ENCODE measurements at places on chromosomes 4 and X.

DNA sequence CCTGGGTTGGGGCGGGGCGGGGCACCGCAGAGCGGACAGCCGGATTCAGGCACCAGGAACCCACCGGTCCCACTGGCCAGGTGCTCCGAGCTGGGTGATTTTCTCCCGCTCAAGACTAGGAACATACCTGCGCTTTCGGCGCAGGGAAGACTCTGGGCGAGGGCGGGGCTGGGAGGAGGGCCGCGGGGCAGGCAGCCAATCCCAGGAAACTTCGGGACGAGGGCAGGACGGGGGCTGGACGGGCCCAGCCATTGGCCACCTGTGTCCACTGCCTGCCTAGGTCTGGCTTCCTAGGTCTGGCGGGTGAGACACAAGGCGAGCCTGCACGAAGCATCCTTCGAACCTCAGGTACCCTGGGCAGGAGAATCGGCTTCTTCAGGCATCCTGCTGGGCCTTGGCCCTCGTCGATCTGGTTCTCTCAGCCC is 274 bp upstream of the ERVMER34-1 start:
- no peak for DNase-seq

DNA sequence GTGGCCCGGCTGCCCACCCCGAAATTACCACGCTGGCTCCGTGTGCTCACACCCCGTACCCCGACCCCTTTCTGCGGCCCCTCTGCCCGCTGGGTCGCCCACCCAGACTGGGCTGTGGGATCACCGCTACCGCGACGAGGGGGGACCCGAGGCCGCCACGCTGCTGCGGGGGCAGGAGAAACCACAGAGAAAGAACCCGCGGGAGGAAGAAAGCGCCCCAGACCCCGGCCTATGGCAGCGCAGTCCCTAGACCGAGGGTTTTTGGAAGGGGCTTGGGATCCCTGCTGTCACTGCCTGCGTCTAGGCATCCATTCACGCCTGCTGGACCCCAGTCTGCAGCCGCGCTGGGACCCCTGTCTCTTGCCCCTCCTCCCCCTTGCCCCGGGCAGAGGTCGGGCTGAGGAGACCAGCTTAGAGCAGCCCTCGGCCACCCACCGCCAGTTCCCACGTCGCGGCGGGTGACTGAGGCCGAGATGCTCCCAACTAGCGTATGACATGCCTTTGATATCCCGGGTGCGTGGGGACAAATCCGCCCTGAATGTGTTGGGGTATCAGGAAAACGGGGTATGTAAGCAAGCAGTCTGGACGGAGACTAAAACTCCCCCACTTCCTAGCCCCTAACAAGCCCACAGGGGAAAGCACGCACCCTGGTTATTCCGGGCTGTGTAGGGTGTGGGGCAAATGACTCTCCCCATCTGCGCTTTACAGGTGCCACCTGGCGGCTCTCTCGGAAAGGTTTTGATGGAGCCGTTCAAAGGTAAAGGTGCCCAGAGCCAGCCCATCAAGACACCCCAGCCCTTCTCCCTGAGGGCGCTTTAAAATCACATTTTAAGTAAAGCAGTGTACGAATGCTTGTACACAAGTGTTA is 862 bp upstream of the INPP4B start:
- no peak for DNase-seq

DNA sequence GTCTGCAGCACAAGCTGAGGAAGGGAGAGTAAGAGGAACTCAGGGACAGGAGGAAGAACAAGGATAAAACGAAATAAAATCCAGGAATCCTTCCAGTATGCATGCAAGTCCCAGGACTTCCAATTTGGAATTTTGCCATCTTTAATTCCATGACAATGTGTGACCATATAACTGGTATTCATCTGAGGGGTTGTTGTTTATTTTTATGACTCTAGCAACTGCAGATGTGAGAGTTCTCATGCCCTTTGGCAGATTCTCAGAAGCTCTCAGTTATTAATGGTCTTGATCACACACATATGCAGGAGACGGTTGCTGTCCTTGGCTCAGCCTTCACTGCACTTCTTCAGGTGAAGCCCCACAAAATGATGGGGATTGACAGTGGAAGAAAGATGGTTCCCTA is 148.2 kb downstream of the SMIM20 start:
- DNase-seq: no peak

- no peak for DNase-seq
Observed at GRCh38 chr4:13347517-13348125, 136.5 kb downstream of the RAB28 start.

GRCh38 chrX:111917591-111917990 is 41.6 kb downstream of the TRPC5OS start:
- no peak for DNase-seq

DNA sequence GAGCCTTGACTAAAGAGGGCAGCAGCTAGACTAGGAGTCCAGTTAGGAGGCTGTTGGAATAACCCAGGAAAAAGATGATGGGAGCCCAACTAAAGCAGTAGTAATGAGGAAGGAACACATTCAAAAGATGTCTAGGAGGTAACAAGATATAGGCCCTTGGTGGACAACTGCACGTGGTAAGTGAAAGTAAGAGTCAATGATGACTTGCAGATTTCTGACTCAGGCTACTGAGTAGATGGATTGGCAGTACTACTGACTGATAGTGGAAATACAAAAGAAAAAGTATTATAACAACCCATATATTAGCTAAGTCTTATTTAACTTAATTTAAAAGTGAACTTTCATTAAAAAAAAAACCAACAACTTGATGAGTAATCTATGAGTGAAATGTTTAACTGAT is 74.0 kb downstream of the PAK3 start:
- no peak for DNase-seq

DNA sequence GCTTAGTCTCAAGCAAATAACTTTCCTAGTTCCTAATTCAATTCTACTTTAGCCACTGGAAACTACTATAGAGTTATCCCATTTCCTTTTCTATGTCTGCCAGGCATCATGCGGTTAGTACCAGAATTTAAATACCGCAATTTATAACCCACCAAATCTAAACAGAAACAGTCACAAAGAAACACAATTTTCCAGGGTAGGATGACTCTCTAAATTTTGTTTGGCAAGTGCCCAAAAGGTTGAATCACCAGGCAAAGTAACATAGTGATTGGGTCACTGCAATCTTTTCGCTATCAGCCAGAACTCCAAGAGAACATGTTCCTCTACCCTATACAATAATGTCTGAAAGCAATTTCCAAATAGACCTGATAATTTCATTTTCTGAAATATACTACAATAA is 240.2 kb upstream of the GRIA3 start:
- no peak for DNase-seq

- no peak for DNase-seq
Observed at GRCh38 chrX:55033429-55033828, 2.7 kb upstream of the ALAS2 start.
